ENCODE measurements at places on chromosomes 3 and 15.

- DNase-seq: no peak
Measured at GRCh38 chr3:183527428-183528379, 27.8 kb downstream of the KLHL6 start.

DNA sequence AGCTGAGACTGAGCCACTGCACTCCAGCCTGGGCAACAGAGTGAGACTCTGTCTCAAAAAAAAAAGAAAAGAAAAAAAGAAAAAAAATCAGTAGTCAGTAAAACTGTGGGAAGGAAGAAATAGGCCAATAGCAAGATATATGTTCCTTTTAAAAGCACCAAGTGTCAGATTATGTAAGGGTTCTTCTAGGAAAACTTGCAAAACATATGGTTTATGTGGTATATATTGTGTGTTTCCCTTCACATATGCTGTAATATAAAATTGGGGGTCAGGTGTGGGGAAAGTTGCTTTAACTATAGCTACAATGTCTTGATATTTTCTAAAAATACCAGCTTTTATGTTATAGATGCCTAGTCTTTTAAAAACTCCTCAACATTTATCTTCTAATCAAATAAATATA lies 64.6 kb downstream of the ESYT3 start:
- DNase-seq: no peak

- no peak for DNase-seq
Measured at GRCh38 chr15:80953001-80953952, 36.3 kb downstream of the MESD start.

DNA sequence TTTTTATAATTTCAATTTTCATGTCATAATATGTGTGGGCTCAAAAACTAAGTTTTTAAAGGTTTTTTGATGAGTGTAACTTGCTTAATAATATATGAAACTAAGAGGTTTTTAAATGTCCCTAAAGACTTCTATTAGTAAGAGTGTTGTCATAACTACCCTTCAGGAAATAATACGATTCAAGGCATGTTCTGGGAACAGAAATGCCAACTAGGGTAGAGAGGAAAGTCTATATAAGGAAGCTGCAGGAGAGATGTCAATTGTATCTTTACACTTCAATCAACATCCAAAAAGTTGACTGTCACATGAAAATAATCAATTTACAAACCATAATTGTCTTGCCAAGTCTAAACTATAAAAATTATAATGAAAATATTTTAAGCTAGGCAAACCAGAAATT lies 76.3 kb downstream of the SMARCC1 start:
- DNase-seq: no peak

DNA sequence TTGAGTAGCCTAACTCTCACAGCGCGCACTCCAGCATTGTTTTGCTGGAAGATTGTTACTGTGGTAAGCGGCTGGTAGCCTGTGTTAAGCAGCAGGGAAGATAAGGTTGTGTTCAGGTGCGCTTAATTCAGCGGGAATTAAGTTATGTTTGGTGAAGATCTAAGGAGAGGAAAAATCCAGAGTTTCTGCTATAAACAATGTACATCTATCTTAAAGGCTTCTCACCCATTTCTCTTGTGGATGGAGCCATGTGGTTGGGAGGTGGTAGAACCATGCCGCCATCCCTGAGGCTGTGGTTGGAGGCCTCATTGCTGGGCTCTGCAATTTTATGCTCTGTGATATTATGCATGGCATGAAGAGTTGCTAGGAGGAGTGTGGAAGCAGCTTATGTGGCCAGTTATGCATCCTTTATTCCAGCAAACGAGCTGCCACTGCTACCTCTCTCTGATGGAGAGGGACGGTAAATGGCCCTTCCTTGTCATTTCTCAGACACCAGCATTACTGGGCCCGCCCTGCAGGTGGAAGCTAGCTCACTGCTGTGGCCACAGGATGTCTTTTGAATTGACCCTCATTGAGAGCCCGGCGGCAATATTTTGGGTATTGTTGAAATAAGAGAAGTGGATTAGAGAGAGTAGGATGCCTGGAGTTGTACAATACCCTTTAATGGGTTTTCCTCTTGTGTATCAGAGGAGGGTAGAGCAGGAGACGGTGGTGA lies 1.3 kb downstream of the MINAR1 start:
- no peak for DNase-seq

GRCh38 chr3:87805670-87806069 lies 253.1 kb downstream of the CGGBP1 start:
- no peak for DNase-seq

Data from WERI-Rb-1 (cell line).